Effector CD4-positive, alpha-beta T cell (primary cell): ENCODE measurements at places on chromosomes 6 and 20.

GRCh38 chr6:53735896-53736295 lies 58.9 kb upstream of the LRRC1 start:
- no peak for DNase-seq

DNA sequence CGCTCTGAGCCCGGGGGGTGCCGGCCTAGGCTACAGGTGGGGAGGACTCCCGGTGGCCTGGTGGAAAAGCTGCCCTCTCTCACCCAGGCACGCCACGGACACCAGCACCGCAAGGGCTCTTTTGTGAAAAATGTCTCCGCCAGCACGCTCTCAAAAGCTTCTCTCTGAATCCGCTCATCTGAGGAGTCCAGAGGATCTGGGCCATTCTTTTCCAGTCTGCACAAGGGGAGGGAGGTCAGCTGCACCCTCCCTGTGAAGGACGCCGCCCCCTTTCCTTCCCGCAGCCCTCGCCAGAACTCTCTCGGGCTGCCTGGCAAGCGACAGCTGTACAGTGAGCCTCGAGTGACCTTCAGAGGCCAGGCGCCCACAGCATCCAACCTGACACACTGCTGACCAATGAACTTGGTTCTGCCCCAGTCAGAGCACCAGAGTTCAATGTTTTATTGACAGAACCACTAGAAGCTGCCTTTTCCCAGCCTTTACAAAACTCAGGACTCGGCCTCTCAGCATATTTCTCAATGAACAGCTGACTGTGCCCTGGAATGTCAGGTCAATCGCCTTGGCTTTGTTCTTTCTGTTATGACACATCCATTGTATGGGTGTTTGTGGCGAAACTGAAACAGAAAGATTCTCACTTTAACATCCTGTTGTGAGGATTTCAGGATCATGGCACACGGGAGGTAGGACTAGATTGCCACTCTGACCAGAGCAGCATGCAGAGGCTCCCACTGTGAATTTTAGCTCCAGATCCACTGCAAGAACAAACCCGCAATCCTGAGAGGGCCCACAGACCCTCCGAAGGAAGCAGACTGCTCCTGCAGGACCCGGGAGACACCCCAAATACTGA lies 26.7 kb downstream of the SERPINB9 start:
- no peak for DNase-seq

GRCh38 chr6:42257614-42258013 lies 40.0 kb upstream of the MRPS10 start:
- DNase-seq = no peak

DNA sequence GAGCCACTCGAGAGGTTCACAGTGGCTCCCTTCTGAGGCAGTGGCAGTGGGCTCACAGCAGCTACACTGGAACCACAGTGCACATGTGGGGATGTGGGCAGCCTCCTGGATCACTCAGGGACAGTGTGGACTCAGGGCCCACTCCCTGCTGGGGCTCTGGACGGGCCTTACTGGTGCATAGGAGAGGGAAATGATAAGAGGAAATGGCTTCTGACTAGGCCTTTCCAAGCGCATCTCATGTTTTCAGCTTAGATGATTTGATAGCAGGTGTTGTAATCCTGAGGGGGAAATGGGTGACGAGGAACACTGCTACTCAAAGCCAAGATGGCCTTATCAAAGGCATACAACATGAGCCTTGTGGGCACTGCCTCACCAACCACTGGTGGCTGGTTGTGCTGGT lies 44.0 kb downstream of the PANK2 start:
- no peak for DNase-seq

- no peak for DNase-seq
Measured at GRCh38 chr20:62117362-62117646, 5.0 kb upstream of the LSM14B start.

DNA sequence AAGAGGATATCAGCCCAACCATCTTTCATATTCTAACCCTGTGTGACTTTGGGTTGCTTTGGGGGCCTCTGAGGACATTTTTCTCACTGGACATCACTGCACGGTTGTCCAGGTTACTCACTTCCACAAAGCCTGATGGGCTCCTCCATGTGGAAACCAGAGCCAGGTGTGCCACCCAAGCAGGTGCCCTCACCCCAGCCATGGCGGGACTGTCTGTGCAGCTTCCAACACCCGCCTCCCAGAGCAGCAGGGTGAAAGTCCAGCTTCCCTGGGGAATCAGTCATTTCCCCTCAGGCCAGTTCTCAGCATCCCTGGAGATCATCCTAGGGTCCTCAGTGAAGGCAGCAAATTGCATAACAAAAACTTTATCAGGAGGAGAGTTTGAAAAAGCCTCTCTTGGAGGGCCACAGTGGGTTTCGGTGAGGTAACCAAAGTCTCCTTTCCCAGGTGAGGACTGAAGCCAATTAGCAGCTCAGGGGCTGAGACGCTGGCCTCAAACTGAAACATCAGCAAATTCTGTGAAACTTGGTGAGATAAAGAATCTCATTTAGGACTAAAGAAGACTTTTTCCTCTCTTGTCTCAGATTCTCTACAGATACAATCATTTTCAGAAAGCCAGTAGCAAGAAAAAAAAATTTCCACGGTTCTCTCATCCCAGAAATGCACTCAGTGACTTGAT lies 289.6 kb upstream of the CDH4 start:
- DNase-seq = no peak

DNA sequence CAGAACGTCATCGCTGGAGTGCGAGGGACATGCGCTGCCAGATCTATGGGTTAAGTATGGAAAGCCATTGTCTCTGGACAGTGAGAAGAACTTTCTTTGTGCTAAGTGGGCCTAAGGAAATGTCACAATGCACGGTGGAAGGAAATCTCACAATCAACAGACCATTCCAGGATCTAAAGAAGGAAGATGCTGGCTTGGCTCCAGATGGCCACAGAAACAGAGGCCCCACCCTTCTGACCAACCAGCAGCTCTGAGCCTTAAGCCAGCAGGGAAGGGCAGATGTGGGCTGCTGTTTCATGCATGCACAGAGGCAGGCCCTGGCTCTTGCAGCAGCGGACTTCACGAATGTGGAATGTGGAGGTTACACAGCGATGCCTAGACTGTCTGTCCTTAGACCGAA lies 156.3 kb downstream of the SOBP start:
- no peak for DNase-seq

GRCh38 chr6:1473166-1473565 lies 83.8 kb downstream of the FOXF2 start:
- no peak for DNase-seq

DNA sequence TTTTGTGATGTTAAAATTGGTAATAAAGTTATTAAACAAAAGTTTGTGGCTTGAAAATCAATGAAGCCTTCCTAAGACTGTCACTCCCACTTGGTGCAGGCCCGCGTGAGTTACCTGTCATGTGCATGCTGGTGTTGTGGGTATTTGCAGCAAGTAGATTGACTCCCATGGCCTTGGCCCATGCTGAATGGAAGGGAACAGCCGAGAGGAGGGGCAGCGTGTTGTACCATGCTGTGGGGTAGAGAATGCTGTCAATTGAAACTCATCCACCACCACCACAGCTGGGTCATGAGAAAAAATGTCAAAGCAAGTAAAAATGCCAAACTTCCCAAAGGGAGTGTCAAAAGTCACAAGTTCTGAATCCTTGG lies 12.7 kb upstream of the VNN1 start:
- no peak for DNase-seq

GRCh38 chr6:52598123-52598823 lies 21.4 kb upstream of the TRAM2 start:
- DNase-seq = no peak

DNA sequence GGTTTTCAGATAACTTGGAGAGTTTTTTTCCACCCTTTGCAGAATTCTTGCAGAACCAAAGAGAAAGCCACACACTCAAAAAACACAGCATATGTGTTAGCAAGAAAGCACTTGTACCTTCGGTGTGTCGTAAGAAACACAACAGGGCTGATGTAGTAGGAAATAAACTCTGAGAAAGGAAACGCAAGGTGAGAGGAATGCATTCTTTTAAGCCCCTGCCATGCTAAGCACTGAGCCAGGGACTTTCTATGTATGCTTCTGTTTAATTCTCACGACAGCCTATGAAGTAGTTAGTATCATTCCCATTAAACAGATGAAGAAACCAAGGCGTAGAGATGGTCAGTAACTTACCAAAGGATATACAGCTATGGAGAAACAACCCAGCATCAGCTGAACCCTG lies 23.1 kb downstream of the NEDD9 start:
- DNase-seq = no peak

DNA sequence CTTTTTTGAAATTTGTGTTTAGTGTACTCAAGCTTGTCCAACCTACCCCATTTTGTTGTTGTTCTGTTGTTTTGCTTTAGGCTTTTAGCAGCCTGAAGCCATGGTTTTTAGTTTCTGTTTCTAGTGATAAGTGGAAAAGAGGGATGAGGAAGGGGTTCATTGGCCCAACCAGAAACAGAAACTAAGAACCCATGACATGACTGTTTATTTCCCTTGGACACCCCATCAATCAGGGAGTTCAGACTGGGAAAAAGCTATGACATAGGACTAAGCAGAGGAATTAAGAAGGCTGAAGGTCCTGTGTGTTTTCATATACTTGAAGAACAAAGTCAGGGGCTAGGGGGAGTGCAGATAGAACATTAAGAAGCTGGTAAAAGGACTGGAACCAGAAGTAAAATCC lies 194.5 kb upstream of the THEMIS start:
- DNase-seq = no peak

GRCh38 chr6:118903138-118903537 lies 9.2 kb downstream of the ASF1A start:
- no peak for DNase-seq

GRCh38 chr6:168457653-168457934 lies 16.6 kb downstream of the SMOC2 start:
- DNase-seq = no peak

GRCh38 chr6:96624957-96625356 lies 62.0 kb downstream of the FHL5 start:
- no peak for DNase-seq

DNA sequence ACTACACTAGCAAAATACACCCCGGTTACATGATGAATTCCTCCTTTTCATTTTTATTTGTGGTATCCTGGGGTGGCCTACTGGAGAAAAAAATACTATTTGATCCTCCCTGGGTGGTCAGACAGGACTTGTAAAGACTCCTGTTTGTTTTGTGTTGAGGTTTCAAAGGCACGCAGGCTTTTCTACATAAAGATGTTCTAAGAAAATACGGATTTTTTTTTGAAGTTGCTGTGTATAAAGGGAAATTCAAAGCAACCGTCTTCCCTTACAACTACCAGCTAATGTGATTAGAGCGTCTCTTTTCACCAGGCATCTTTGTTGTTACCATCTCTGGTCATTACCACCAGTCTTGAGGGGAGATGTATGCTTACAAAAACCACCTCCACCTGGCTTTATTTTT lies 187.1 kb downstream of the SOX4 start:
- DNase-seq = no peak

GRCh38 chr20:14860410-14860814 lies 523.0 kb upstream of the FLRT3 start:
- DNase-seq = no peak

DNA sequence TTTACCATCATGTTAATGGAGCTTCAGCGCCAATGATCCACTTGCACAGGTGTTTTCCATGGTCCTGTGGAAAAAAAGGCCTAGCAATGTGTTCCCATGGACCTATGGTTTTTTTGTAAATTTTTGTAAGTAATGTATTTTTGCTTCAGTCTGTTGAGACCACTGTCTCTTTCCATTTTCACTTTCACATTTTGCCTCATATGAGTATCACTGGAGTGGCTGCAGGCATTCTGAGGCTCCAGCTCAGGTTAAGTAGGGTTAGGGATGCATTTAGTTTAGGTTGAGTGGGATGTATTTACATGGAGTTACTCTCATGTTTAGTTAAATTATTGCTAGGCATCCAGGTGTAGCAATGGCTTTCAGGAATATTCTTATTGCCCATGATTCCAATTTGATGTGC lies 19.2 kb upstream of the LMBRD1 start:
- DNase-seq = no peak

- DNase-seq = no peak
Measured at GRCh38 chr6:53369051-53369450, 20.3 kb upstream of the ELOVL5 start.

- DNase-seq = no peak
Measured at GRCh38 chr6:158707821-158708195, 58.0 kb downstream of the SYTL3 start.

- no peak for DNase-seq
Measured at GRCh38 chr6:137155830-137156229, 17.6 kb downstream of the IL22RA2 start.
